Hematopoietic multipotent progenitor cell treated with erythropoietin and hydrocortisone succinate and interleukin-3 and kit ligand, for 17 days (in vitro differentiated cells): ENCODE measurements at places on chromosomes 6 and 20.

GRCh38 chr6:21332660-21333059, 260.9 kb upstream of the SOX4 start:
- no peak for DNase-seq

- no peak for DNase-seq
Observed at GRCh38 chr6:106561686-106562405, 67.5 kb downstream of the RTN4IP1 start.

DNA sequence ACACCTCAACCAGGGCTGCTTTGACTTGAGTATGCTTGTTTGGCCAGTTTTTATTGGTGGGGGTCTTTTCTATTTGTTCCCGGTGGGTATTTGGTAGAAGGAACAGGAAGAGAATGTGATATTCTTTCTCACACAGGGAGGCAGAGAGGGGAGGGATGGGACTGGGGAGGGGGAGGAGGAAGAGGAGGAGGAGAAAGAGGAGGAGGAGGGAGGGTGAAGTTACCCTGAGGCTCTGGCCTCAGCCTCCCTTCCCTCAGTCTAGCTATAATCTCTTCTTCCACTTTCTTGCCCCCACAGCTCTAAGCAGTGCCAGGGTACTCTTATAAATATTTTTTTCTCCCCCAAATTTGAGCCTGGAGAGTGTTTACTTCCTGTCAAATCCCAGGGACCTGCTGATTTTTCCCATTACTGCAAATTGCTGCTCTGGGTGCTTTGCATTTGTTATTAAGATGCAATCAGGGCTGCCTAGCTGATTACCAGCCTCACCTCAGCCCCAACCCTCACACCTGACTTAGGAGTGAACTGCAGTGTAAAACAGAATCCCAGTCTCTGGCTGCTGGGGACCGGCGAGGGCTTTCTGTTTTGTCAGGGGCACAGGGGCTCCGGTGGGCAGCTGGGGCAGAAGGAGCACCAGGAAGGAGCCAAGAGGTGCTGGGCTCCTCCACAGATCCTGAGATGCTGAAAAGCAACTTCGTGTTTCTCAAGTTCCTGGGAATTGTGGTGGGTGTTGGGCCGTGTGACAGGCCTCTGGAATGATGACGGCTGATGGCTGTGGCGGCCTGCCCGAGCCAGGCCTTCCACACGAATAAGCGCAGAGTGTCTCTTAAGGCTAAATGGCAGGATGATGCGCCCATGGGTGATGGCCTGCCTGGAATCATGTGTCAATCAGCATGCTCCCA, 141.4 kb downstream of the CD83 start:
- DNase-seq = no peak

DNA sequence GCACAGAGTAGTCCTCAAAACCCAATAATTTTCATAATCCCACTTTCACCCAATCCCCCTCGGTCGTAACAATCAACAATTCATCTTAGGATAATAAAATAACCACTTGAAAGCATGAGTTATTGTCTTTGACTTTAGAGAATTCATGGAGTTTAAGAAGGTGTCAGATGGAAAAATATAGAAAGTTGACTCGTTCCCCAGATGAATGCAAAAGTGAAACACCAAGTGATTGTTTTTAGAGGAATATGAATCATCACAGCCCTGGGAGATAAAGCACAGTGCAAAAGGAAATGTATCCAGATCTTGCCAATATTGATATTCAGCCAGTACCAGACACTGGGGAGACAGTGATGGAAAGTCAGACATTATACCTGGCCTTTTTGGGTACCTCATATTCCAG, 860.5 kb downstream of the DHX35 start:
- DNase-seq = no peak

GRCh38 chr6:158991017-158991723, 8.8 kb downstream of the RSPH3 start:
- DNase-seq = no peak

DNA sequence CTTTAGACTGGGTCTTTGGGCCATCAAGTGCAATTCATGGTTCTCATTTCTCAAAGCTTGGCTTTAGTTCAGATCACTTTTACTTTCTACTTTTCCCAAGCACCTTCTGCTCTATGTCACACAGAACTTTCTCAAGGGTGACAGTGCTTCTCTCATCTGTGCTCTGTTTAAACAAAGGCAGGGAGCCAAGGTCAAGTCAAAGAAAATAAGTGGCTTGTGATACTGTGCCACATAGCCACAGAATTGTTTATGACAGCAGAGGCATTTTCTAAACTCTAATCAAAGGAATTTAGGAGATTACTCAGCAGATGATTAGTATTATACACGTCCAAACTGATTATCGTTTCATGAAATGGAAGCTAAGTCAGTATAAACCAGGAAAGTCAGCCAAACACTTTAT, 348.0 kb downstream of the HDGFL1 start:
- no peak for DNase-seq

- DNase-seq = no peak
Observed at GRCh38 chr6:148800536-148800935, 53.7 kb downstream of the UST start.

GRCh38 chr6:119791736-119792135, 442.2 kb upstream of the MAN1A1 start:
- DNase-seq = no peak

DNA sequence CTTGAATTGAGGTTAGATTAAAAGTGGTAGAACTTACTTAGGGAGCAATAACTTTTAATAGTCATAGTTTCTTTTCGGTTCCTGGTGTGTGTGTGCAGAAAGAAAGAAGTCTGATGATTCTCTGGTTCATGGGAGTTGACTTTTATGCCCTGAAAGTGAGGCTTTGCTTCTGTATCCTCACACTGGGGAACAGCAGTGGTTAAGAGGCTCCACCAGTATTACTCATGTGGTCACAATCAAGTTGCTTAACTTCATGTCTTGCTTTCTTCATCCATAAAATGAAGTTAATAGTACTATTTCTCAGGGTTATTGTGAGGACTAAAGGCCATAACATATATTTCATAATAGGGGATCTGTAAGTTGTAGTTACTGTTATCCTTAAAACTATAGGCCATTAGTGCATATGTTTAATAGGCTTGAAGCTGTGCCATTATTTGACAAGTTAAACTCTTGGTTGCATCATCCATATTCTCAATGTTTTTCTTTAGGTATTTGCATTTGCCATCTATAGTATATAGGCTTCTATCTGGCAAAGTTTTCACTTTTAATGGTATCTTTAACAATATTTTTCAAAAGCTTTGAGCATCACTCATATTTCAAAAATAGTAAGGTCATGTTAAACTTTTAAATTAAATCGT, 262.4 kb downstream of the PLCB1 start:
- DNase-seq = no peak

DNA sequence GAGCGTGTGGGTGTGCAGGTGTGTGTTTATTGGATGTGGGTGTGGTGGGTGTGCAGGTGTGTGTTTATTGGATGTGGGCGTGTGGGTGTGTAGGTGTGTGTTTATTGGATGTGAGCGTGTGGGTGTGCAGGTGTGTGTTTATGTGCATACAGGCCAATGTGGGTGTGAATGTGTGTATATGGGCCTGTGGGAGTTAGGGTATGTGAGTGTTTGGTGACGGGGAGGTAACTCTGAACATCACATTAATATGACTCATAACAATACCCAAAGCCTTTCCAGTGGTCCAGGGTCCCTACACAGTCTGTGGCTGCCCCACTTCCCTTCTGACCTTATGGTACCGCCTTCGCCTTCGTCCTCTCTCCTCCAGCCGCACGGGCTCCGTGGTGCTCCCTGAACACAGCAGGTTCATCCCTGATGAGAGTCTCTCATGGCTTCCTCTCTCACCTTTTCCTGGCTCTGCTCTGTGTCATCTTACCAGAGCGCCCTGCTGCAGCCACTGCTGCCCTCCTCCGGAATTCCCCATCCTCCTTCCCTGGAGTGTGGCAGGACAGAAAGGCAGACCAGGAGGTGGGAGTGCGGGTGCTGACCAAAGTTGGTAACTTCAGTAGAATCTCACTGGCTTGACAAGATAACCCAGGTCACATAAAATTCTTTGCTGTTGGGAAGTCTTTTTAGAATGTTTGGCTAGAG, 80.0 kb downstream of the SLC2A10 start:
- no peak for DNase-seq

DNA sequence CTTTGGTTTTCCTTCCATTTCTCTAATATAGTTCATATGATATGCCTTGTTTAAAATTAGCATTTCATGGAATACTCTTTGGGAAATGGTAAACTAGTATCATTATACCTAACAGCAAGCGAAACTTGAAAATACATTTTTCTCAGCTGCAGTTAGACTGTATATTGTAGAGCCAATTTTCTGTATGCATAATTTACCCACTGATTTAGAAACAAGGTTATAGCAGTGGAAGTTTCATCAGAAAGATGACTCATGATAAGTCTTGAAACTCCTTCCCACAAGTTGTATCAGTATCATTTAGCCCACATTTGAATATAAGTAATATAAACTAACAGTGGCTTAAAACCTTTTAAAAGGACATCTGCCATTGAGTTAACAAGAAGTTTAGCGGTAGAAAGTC, 164.8 kb upstream of the BMP5 start:
- no peak for DNase-seq

DNA sequence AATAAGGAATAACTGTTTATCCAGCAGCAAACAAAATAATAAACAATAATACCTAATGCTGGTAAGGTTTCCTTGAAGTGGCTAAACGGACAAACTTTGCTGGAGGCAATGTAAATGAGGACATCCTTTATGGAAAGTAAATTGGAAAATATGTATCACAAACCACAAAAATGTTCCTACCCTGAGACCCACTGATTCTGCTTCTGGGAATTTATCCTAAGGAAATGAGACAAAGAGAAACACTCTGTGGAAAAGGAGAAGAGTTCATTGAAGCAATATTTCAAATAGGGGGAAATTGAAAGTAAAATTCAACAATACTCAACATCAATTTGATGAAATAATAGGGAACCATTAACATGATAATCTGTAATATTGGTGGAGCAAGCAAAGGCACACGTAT, 37.9 kb downstream of the MAFB start:
- no peak for DNase-seq

GRCh38 chr6:166494757-166495486, 91.6 kb downstream of the RAMACL start:
- DNase-seq = no peak

- DNase-seq = no peak
Observed at GRCh38 chr6:87793315-87793714, 91.3 kb upstream of the AKIRIN2 start.

- no peak for DNase-seq
Observed at GRCh38 chr6:25560865-25561264, 91.2 kb upstream of the SCGN start.

GRCh38 chr6:44099192-44099591, 28.1 kb downstream of the MRPL14 start:
- DNase-seq = no peak

DNA sequence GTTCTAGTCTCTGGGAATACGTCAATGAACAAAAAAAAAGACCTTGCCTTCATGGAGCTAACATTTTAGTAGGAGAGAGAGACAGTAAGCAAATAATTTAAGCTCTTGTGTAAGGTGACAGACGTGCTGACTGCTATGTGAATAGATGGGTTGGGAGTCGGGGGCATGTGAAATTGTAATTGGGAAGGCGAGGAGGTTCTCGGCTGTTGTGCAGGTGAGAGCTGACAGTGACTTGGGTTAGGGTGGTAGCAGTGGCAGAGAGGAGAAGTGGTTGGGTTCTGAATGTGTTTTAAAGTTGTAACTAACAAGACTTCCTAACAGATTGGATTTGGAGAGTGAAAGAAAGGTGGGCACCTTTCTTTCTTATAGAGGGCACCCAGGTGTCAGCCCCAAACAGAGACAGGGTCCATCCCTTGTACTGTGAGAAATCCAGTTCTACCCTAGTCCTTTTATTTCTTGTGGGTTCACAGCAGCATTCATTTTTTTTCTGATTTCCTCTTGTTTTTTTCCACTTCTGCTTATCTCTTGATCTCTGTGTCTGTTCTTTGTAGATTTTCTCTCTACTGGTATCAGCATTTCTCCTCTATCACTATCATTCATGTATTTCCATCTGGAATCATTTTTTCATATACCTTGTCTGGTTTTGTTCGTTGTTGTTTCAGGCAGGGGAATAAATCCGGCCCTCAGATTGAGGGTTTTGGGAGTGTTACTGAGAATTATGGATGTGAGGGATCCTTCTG, 15.4 kb upstream of the MYLK2 start:
- DNase-seq = no peak

DNA sequence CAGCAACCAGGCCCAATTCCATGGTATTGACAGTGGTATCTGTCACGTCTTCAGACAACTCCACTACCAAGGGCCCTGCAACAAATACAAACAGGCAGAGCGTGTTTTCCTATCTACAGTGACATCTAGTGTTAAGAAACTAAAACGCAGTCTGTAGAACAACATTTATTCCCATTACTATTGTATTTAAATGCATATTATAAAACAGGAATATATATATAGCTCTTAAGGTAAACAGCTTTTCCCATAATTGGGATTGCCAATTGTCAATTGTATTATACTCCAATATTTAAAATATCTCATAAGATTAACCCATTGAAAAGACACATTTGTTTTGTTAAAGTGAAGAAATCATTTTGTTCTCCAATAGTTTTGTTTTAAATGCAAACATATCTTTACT, 97.2 kb downstream of the KIF16B start:
- DNase-seq = peak; percentile 5

- DNase-seq = no peak
Observed at GRCh38 chr6:112431803-112432202, 84.7 kb downstream of the RFPL4B start.

DNA sequence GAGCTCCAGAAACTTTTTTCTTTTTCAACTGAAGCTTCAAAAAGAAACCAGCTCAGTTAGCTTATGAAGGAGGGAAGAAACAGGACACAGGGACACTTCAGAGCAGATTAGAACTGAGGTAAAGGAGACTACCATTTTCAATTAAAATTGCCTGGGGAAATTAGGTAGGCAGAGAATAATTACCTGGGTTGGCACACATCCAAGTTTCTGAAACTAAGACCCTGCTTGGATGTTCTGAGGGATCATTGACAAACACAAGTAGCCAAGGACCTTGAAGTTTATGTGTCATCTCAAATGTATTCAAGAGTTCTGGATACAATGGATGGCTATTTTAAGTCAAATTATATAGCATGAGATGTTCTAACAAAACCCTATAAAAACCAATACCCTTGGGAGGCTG, 137.6 kb downstream of the PLCB4 start:
- DNase-seq = no peak

- DNase-seq = peak; percentile 44
Observed at GRCh38 chr6:16286151-16286522, 47.8 kb downstream of the GMPR start.

- DNase-seq = no peak
Observed at GRCh38 chr6:7750197-7750596, 24.3 kb downstream of the BMP6 start.

GRCh38 chr6:139149383-139149782, 14.5 kb downstream of the HECA start:
- no peak for DNase-seq

GRCh38 chr6:152055517-152055916, 248.0 kb downstream of the ESR1 start:
- no peak for DNase-seq

GRCh38 chr20:20289331-20289730, 78.6 kb upstream of the INSM1 start:
- DNase-seq = no peak

- peak; percentile 39 for DNase-seq
Observed at GRCh38 chr6:7041511-7042026, 66.2 kb upstream of the RREB1 start.

GRCh38 chr20:34753706-34754461, 49.7 kb downstream of the TP53INP2 start:
- no peak for DNase-seq
